Neural crest cell (in vitro differentiated cells): ENCODE measurements at places on chromosomes 3 and 15.

GRCh38 chr3:67509471-67510075 is 144.8 kb downstream of the SUCLG2 start:
- DNase-seq, result no peak

GRCh38 chr3:164903820-164904451 is 174.4 kb downstream of the SI start:
- no peak for DNase-seq

DNA sequence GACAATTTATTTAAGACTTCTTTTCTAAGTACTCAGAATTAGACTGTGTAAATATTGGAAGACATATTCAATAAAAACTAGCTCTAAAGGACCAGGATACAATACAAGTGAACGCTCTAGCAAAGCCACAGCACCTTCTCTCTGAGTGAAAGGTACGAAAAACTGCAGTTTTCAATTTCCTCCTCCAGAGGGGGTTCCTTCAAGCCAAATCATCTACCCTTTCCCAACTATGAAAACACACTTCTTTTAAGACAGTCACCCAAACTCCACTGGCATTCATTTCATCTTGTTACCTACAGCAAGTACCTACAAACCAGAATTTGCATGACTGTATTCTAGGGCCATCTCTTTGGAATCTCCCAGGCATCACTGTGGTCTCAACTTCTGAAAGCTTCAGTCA is 165.8 kb downstream of the ERC2 start:
- DNase-seq, result no peak

DNA sequence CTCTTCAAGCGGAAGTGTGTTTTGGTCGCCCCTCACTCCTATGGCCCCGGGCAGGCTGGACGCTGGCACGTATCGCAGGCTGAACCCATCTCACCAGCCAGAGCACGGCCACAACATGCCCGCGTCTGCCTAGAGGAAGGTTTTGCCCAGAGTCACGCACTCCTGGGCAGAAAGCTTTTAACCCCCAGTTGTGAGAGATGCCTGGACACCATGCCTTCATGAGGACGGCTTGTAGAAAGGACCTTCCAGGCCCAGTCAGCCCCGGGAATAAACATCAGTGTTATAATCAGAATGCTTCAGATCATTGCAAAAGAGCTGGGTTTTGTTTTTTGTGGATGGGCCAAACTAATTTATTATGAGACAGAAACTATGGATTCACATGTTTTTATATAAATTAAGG is 16.5 kb downstream of the CYFIP1 start:
- no peak for DNase-seq

DNA sequence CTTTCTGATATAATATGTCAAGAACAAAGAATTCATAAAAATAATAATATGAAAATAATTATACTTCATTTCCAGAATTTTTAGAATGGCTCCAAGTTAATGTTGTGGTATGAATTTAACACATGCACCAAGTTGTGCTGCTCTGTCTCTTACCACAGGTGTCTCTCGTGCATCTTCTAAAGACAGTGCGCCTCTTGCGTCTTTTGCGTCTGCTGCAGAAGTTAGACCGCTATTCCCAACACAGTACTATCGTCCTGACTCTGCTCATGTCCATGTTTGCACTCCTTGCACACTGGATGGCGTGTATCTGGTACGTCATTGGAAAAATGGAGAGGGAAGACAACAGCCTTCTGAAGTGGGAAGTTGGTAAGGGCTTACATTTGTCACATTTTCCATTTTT is 246.6 kb downstream of the KCNH8 start:
- no peak for DNase-seq

- peak; percentile 55 for DNase-seq
These were observed 35.3 kb downstream of the TLE3 start for GRCh38 chr15:70062321-70062956.

DNA sequence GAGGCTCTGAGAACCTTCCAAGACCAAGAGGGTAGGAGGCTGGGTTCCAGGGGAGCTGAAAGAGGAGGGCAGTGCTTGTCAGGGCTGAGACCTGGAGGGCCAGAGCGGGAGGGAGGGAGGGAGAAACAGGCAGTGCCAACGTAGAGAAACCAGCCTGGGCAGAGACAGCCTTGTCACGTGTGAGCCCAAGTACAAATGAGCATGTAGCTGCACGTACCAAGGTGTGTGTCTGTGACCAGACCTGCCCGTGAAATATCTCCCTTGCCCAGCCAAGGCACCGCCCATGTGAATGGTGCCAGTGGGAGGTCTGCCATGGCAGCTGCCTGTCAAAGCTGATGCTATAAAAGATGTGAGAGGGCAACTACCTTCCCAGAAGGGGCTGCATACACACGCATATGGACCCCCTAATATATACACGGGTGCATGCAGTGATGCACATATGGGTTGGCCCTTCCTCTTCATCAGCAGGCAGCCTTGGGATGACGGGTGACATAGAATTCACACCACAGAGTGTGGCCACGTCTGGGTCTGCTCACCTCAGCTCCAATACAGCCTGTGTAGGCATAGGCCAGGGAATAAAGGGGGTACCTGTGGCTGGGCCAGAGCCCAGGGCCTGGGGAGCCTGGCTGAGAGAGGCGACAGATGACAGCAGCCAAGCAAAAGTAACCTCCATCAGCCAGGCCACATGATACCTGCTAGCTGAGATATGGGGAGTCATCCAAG is 7.8 kb upstream of the CTDSPL start:
- no peak for DNase-seq
